ENCODE measurements at places on chromosomes 3 and 15. TPM values are rescaled to one million over a fixed set of nuclear protein-coding genes. Genes with fewer than 3 reads are reported as not detected.

The NEK10 gene
- total RNA-seq = 0.66 TPM

The LMAN1L gene
- total RNA-seq = not detected

The CHL1 gene
- not detected for total RNA-seq

The GOLGA8T gene
- 1.6 TPM for total RNA-seq

The IQCF5 gene
- not detected for total RNA-seq
